ENCODE measurements at places on chromosomes 12 and 14.

DNA sequence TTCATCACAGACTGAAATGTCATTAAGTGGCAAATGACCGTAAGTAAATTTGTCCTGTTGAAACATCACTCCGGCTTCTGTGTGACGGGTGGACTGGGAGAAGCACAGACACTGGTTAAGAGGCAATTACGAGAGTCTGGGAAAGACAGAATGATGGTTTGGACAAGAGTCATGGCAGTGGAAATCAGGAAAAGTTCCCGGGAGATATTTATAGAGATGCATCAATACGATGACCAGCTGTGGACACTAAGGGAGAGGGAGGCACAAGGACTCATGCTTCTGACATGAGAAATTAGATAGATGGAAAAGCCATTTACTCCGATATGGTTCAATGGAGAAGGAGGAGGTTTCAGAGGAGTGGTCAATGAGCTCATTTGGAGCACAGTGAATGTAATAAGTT lies 27.3 kb downstream of the CKAP4 start:
- no peak for DNase-seq

- DNase-seq, result no peak
These were observed 53.5 kb upstream of the RNU6-8 start for GRCh38 chr14:32256576-32256975.

- DNase-seq, result no peak
These were observed 22.9 kb upstream of the RDH16 start for GRCh38 chr12:56980268-56980667.

DNA sequence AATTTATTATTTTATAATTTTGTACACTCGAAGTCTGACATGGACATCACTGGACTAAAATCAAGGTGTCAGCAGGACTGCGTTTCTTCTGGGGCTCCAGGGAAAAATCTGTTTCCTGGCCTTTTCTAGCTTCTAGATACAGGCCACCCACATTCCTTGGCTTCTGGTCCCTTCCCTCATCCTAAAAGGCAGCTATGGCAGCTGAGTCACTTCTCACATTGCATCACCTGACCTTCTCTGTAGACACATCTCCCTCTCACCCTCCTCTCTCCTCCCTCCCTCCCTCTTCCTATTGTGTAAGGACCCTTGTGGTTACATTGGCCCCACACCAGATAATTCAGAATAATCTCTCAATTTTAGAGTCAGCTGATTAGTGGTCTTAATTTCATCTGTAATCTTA lies 92.4 kb downstream of the RPS6KA5 start:
- DNase-seq, result no peak
